HuH-7.5 (cell line): ENCODE measurements at places on chromosomes 3 and 15.
A peak's percentile ranks its signal among the peaks of the same experiment; 100 is the strongest.

DNA sequence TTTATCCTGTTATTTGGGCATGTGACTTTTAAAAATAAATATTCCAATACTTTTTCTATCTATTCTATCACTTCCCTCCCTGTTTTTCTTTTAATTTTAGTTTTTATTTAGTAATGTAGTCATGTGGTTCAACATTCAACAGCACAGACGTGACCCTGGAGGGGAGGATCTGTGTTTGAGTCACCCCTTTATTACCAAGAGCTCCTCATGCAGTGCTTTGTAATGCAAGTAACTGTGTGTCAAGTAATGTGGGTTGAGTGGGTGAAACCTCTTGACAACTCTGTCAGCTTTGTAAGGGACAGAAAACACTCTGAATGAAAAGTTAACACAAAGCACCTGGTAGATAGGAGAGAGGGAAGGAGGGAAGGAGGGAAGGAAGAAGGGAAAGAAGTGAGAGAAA, 89.7 kb upstream of the FGF12 start:
- DNase-seq: no peak

- DNase-seq: no peak
Measured at GRCh38 chr3:44955917-44956316, 20.1 kb downstream of the ZDHHC3 start.

GRCh38 chr15:45603881-45604280, 16.7 kb downstream of the BLOC1S6 start:
- no peak for DNase-seq

GRCh38 chr15:43169888-43170287, 15.3 kb upstream of the CCNDBP1 start:
- no peak for DNase-seq

DNA sequence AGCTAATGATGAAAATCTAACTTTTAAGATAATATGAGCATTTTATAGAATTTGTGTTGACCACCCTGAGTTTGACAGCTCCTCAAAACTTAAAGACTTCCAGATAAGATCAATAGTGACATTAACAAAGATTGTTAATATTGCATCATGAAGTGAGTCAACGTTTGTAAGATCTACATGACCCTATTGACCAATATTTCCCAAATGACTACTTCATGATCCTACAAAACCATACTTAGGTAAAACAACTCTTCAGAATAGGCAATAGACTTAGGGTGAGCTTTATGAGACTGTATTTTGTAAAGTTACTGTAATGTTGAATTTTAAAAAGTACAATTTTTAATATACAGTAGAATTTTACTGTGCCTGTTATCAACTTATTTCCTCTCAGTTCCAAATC, 422.7 kb upstream of the ALCAM start:
- no peak for DNase-seq

GRCh38 chr3:113695431-113695785, 1.0 kb downstream of the USF3 start:
- no peak for DNase-seq

- peak; percentile 20 for DNase-seq
Measured at GRCh38 chr3:143775459-143775858, 72.8 kb downstream of the SLC9A9 start.

DNA sequence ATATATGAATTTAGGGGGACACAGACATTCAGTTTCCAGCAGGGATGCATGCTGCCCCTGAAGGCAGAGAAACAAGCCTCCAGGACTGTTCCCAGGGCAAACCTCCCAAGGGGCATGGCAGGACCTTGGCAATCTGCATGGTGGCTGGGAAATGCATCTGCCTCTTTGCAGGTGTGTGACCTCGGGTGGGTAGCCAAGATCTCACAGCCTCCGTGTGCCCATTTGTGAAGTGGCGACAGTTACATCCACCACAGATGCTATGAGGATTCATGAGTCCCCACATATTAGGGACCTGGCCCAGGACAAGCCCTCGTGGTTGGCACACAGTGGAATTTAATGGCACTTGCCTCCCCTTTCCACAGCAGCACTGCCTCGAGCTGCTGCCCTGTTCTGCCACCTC, 29.9 kb downstream of the SLC28A1 start:
- DNase-seq: no peak

DNA sequence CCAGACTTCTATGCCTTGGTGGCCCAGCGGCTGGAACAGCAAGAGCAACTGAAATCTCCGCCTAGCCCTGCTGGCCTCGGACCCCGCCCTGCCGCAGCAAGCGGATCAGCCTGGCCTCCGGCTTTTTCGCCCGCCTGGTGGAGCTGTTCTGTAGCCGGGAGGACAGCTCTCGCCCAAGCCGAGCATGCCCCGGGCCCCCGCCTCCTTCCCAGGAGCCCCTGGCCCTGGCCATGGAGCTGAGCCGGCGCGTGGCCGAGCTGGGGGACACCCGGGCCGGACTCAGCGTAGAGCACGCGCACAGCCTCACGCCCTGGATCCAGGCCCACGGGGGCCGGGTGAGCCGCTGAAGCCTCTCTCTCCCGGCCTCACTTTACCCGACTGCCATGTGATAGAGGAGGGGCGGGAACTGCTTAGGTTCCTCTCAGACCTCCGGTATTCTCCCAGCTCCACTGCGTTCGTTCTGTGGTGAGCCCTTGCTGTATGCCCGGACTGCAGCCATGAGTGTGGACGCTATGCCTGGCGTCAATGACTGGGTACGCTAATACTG, 24.1 kb upstream of the MRPL3 start:
- peak; percentile 35 for DNase-seq

DNA sequence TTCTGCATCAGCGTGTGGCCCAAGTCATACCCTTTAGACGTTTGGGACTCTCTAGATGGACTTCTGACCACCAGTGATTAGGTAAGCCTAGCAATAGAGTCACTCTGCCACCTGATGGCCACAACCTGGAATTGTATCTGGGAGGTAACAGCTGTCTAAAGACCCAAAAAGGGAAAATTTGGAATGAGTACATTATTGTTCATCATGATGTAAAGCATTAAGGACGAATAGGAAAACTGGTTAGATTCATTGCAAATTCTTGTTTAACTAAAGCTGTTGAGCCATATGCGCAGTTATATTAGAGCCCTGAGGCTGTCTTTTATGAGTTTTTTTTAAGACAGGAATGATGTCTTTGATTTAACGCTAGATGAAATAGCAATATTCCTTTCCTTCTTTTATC, 63.6 kb downstream of the FAM81A start:
- DNase-seq: peak; percentile 27

GRCh38 chr3:66499881-66500575, 794 bp downstream of the LRIG1 start:
- DNase-seq: no peak

GRCh38 chr3:75262661-75263060, 401.5 kb upstream of the FRG2C start:
- no peak for DNase-seq

DNA sequence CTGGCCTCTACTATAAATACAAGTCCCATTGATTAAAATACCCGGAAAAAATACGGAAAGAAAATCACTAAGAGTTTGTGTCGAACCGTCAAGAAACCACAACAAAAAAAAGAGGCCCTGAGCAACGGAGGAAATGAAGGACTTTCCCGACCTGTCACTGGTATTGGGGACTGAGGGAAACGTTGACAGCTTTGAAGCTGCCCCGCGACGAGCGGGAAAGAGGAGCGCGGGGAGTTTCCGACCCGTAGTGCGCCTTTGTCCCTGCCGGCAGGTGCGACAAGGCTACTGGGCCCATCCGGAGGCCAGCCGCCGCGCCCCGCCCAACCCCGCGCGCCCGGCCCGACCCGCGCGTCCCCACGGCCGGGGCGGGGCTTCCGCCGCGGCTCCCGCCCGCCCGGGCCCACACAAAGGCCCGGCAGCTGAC, 416 bp downstream of the PBRM1 start:
- DNase-seq: peak; percentile 56

DNA sequence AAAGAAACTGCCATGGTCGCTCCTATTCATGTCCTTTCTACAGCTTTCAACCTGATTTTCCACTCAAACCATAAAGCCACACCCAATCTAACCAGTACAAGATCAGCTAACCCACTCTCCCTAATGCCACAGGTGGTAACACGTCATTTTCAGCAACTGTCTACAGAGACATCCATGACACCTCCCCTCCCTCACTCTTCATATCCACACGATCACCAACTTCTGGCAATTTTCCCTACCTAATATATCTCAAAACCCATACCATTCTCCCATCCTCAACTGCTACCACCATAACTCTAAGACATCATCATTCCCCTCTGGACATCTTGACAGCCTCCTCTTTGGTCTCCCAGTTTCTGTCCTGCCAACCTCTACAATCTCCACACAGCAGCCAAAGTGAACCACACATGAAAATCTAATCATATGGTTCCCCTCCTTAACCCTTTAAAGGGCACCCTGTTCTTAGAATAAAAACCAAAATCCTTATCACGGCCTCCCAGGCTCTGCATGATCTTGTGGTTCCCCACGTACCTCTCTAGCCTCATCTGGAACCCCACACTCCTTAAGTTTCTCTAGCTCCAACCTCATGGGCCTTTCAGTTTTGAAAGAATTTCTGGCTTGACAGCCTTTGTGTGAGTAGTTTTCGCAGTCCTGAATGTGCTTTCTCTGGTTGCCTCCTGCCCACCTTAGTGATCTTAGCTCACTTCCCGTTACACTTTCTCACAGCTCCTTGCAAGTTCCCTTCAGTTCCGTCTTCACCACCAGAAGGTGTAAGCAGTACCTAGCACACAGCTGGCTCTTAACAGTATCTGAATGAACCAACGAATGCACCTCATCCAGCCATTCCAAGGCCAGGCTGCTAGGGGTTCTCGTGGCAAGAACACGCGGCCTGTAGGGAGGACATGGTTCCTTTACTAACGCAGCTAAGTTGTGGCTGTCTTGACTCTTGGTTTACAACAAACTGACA, 33.4 kb downstream of the SPINK8 start:
- DNase-seq: no peak
